ENCODE measurements at places on chromosomes 7 and 10.

- no peak for DNase-seq
These were observed 27.6 kb downstream of the ABCC2 start for GRCh38 chr10:99809931-99810615.

DNA sequence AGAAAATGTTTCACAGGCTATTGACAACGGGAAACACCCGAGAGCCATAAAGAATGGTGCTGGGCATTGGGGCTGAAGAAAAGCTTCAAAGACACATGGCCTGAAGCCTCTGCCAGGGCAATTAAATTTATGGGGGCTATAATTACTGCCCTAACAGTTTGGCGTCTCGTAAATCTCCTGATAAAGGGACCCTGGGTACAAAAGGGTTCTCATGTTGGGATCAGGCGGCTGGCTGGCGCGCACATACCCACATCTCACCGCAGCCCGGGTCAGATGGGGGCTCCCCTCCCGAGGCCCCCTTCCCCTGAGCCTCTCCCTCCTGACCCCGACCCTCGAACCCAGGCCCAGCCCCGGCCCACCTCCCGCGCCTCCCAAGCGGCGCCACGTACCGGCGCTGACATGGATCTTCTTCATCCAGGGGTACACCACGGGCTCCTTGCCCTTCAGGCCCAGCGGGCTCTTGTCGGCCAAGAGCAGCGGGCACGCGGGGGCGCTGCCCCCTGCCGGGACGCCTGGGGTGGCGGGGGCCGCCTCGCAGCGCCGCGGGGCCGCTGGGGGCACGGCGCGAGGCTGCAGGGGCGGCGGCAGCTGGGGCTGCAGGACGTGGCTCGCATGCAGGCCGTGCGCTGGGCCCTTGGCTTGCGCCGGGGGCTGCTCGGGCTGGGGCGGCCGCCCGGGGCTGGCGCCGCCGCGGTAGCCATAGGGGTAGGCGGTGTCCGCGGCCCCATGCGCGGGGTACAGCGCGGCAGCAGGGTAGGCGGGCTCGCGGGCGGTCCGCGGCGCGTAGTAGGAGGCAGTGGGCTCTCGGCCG, 623 bp downstream of the HOXA4 start:
- DNase-seq, result no peak

- no peak for DNase-seq
These were observed 208.7 kb upstream of the PHYHIPL start for GRCh38 chr10:58967551-58968388.

DNA sequence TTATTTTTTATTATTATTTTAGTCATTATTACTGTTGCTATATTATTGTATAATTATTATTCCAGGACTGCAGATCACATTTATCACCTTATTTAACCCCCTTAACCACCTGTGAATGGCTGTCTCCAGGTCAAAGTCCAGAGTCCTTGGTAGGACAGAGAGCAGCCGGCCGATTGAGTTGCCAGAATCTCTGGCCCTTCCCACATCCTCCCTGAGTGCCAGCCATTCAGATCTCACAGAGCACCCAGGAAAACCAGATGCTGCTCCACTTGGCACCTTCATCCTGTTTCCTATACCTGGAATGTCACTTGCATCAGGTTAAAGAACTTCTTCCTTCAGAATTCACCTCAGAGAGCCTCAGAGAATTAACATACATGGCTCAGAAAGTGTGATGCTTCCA, 101.1 kb downstream of the ELAPOR2 start:
- no peak for DNase-seq

- DNase-seq, result no peak
These were observed 66.7 kb downstream of the PFKFB3 start for GRCh38 chr10:6269432-6269831.

GRCh38 chr7:39035903-39036302, 58.2 kb downstream of the POU6F2 start:
- no peak for DNase-seq

- no peak for DNase-seq
These were observed 61.2 kb upstream of the INPP5A start for GRCh38 chr10:132476146-132477065.

GRCh38 chr10:84727398-84727797, 399.0 kb downstream of the CCSER2 start:
- DNase-seq, result no peak

- peak; percentile 95 for DNase-seq
These were observed 237.2 kb upstream of the KAT6B start for GRCh38 chr10:74589226-74589673.

DNA sequence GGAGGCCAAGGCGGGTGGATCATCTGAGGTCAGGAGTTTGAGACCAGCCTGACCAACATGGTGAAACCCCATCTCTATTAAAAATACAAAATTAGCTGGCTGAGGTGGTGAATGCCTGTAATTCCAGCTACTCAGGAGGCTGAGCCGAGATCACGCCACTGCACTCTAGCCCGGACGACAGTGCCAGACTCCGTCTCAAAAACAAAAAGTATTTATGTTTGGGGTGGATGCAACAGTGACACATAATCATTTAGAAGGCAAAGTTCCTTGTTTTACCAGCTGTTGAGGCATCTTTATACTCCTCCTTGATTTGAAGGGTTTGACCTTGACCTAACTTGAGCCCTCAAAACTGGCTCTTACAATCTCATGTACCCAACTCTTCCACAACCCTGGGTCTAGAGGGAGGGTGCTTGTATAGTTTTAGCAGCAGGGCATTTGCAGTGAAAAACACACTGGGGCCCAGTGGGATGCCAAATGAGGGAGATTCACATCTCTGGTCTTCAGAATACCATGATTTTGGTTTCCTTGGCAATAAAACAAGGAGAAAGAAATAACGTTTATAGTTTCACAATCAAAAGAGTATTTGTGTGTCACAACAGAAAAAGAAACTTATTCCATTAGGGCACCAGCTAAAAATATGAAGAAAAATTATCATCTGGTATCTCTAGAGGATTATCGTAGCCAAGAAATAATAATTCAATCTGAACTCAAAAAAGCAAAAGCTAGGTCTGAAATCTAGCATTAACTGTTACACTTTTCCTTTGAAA, 14.2 kb upstream of the TMEM254 start:
- no peak for DNase-seq

DNA sequence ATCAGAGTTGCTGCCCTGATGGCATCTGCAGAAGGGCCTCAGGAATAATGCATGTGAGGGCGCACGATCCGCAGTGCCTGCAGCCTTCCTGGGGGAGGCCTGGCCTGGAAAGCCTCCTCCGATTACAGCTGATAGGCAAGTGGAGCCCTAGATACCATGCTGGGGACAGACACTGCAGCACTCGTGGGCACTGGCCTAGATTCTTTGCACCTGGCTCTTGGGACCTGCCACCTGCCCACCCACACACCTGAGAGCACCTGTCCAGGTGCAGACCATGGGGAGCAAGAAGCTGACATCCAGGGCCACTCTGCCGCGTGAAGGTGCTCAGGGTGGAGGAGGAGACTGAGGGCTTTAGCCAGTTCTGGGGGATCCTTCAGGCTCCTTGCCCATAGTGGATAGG, 14.8 kb downstream of the YKT6 start:
- DNase-seq, result no peak

DNA sequence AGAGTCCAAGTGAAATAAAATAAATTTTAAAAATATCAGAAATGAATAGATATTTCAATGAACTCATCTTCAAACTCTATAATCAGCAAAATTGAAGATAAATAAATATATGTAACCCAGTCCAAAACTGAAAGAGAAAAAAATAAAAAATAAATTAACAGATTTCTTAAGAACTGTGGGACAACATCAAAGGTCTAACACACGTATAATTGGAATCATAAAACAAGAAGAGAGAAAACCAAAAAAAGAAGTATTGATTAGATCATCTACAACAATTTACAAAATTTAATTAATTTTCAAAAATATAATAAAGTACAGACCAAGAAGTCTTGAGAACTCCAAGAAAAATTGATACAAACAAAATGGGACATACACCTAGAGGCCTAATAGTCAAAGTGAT, 625.8 kb upstream of the SORCS1 start:
- no peak for DNase-seq

DNA sequence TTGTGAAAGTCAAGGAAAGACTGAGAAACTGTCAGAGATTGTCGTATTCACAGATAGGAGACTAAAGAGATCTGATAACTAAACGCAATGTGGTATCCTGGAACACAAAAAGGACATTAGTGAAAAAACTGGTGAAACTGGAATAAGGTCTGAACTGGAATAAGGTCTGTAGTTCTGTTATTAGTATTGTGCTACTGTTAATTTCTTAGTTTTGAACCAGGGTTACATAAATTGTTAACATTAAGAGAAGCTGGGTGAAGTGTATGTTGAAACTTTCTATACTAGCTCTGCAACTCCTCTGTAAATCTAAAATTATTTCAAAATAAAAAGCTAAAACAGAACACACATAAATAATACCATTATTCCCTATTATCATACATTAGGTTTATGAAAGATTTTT, 3.4 kb upstream of the NT5C2 start:
- no peak for DNase-seq

- no peak for DNase-seq
These were observed 36.0 kb upstream of the PRR15 start for GRCh38 chr7:29527505-29528108.

GRCh38 chr10:20624642-20625041, 272.5 kb downstream of the NEBL start:
- DNase-seq, result no peak

- DNase-seq, result no peak
These were observed 53.5 kb downstream of the ABLIM1 start for GRCh38 chr10:114604357-114605130.

DNA sequence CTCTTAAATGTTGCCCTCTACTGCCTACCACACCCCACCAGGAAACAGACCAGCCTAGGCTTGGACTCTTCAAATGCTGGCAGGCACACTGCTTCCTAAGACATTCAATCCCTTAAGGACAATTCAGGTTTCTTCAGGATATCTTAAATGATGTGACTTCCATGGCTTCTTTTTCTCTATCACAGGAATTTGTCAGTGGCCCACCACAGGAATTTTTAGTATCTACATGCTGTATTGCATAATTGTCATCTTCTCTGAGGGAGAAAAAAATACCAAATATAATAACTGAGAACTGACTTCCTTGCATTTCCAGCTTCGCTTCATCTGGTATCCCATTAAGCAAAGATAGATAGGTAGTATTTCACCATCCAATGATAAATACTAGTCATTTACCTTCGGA, 129.3 kb downstream of the WNT2 start:
- DNase-seq, result no peak

- no peak for DNase-seq
These were observed 474.4 kb upstream of the GALNT17 start for GRCh38 chr7:70657571-70657970.

- DNase-seq, result no peak
These were observed 45.2 kb upstream of the TMEM213 start for GRCh38 chr7:138752518-138753149.

- DNase-seq, result no peak
These were observed 32.8 kb downstream of the DNAJB12 start for GRCh38 chr10:72322030-72322279.

DNA sequence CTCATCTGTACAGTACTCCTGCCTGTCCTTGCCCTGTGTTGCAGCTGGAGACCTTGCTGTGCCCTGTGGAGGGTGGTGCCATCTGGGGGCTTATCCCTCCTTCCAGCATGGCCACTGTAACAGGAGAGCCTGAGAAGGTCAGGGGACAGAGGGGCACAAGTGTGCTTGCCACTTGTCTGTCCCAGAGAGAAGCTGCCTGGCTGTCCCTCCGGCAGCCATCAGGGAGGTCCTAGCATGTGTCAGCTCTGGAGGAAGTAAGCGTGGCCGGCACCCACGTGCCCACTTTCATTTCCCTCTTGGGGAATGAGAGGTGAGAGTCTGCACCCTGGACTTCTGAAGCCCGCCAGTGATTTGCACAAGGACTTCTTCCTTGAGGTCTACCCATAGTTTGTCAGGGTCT, 97.0 kb upstream of the PPIF start:
- no peak for DNase-seq

DNA sequence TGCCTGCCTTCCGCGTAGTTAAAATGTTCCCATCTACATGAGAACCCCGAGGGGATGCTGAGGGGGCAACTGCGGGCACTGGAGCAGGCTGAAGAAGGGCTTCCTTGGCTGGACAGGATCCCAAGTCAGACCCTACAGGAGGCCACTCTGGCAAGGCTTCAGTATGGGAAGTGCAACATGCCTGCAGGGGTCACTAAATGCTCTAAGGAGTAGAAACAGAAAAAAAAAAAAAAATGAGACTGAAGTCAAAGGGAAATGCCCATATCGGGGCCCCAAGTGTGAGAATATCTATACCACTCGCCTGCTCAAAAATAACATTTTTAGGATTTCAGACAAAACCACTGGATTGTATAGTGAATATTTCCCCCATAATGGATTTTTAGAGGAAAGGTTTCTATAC, 33.5 kb downstream of the FAM204A start:
- no peak for DNase-seq

DNA sequence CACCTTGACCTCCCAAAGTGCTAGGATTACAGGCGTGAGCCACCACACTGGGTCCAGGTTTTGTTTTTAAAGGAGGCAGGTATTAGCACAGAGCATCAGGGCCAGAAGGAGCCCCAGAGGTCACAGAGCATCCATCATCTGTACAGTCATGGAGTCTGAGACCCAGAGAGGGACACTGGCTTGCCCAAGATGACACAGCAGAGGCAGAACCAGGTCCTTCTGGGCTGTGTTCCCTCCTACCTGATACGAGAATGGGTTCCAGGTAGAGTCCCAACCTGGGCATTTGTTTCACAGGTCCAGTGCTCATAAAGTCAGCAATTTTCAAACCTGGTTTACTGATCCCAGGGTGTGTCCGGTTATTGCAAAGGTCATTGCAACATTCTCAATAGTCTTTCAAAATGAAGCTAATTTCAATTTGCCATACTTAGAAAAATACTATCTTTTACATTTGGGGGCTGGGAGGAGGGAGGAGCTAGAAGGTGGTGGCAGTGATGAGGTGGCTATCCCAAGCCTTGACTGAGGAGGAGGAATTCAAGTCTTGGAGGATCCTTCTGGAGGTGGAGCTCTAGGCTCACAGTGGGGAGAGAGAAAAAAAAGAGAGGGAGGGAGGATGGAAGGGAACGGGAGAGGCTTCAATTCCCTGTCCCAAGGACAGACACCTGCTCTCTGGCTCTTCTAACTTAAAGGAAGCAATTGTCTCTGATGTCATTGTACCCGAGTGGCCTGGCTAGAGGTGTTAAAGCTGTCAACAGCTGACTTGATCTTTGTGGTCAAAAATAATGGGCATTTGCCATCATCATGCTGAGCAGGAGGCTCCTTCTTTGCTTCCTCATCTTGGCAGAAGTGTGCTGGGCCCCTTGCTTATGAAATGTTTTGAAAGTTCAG, 8.1 kb downstream of the MXI1 start:
- DNase-seq, result no peak

DNA sequence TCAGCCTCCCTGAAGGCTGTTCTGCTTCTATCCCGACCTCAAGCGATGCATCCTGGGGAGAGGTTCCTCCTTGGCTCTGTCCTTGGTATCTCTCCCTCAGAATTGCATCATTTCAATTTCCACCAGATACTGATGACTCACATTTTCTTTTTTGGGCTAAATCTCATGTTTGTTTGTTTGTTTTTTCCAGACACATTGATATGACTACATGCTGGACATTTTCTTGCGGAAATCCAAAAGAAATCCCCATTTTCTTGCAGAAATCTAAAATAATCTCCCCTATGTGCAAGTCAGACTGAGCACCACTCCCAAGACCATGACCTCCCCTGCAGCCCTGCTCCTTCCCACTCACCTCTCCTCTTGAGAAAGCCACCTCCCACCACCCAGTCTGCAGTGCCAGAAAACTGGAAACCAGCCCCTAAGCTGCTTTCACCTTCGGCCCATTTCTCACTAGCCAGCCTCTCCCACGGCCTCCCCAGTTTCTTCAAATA, 260.2 kb upstream of the PRKCQ start:
- no peak for DNase-seq
